Stimulated activated CD8-positive, alpha-beta memory T cell treated with anti-CD3 and anti-CD28 coated beads, Interleukin-7, amount 100 ng/mL, for 1 hour (primary cell): ENCODE measurements at places on chromosomes 6 and 20.

DNA sequence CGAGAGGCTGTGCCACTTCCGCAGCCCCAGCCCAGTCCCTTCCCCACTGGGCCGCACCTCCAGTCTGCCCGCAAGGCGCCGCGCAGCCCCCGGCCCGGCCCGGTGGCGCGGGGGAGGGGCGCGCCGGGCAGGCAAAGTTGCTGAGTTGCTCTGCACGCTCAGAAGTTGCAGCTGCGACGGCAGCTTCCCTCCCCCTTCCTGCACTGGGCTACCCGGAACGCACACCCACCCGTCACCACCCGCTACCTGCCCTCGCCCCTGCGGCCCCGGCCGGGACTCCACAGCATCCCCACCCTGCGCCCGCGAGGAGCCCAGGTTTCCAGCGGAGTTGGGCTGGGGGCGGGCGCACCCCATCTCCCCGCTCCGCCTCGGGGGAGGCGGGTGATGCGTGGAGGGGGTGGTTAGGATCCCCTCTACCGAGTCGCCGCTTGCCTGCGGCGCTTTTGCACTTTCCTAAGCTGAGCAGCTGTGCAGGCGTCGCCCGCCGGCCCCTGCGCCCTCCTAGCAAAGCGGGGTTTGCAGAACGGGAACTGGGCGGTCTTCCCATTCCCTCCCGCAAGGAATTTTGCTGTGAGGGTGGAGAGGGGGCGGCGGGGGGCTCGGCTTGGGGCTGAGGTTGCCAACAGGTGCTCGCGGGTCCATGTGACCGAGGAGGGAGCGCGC lies 55.9 kb upstream of the RREB1 start:
- no peak for DNase-seq

- no peak for DNase-seq
Observed at GRCh38 chr6:160801418-160801817, 99.4 kb downstream of the PLG start.

DNA sequence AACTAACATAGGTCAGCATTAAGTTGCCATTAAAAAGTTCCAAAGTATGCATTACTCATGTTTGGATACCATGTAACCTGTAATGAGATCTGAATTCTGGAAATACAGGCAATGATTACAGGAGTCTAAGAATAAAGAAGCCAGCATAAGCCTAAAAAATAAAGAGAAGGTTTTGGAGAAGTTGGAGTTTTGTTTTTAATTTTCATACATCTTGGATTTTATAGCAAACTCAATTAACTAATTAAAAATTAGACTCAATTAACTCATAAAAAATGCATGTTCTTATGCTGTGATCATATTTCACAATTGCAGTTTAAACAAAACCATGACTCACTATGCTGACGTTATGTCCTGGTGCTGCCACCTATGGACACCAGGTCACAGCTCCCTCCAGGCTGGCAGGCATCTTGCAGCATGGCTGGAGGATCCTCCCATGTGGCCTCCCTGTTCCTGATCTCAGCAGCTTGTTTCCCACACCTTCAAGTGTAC lies 648.8 kb upstream of the AGPAT4 start:
- DNase-seq = no peak

GRCh38 chr6:81023007-81023582 lies 729.4 kb downstream of the TENT5A start:
- DNase-seq = no peak

- DNase-seq = no peak
Observed at GRCh38 chr6:107128577-107128976, 13.3 kb upstream of the BEND3 start.

GRCh38 chr6:88443554-88443953 lies 277.4 kb upstream of the CNR1 start:
- DNase-seq = no peak

DNA sequence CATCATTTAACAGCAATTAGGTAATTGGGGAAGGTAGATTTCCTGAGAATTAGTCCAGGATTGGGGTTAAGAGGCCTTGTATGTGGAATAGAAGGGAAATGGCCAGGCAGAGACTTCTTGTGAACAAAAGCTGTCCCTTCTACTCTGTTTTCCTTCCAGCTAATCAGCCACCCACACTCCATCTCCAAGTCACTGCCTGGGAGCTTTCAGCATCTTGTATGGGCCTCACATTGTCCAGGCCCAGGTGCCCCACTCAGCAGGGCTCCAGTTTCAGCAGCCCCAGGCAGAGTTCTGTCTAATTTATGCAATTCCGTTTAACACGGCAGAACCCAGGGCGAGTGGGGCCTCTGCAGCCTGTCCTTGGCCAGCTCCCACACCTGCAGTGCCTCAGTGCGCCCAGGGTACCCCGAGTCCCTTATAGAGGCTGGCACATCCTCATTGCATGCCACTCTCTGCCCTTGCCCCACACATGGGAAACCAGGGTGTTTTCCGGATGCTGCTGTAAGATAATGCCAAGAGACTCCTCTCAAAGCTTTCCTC lies 113.0 kb downstream of the EDN3 start:
- no peak for DNase-seq

- no peak for DNase-seq
Observed at GRCh38 chr6:68559070-68559469, 76.0 kb upstream of the ADGRB3 start.

GRCh38 chr6:109406196-109406595 lies 23.9 kb upstream of the CD164 start:
- no peak for DNase-seq

DNA sequence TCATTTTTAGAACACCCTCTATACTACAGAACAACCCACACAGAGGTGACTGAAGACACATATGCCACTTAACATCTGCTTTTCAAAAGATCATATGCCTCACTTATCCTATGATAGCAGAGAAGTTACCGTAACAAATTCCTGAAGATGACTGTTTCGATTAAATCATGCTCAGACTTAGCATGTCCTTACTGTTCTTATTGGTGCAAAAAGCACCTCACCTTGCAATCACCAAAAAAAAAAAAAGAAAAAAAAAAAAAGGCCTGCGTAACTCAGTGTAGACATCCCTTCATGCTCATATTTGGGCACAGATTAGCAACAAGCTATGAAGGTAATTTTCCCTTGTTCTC lies 17.7 kb upstream of the DST start:
- no peak for DNase-seq

DNA sequence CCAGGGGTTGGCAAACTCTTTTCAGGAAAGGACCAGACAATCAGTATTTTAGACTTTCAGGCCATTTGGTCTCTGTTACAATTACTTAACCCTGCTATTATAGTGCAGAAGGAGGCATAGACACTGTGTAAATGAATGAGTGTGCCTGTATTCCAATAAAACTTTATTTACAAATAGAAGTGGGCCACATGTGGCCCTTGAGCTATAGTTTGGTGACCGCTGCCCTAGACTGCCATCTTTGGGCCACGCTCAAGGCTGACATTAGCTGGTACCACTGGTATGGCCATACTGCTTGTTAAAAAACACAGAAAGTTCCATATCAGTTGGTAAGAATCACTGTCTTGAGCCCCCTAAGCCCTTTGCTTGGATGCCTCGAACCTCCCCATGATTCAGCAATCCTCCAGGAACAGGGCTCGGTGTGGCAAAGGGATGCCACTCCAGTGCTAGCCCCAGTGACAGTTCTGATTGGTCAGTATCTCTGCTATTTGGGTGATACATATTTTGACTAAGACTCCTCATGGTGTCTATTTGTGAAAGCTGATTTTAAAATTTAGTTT lies 23.3 kb upstream of the SNRNP48 start:
- no peak for DNase-seq

GRCh38 chr20:57896563-57896962 lies 186.7 kb upstream of the PMEPA1 start:
- DNase-seq = no peak

- DNase-seq = no peak
Observed at GRCh38 chr6:14913931-14914330, 331.9 kb upstream of the JARID2 start.

GRCh38 chr6:116536216-116536621 lies 9.3 kb downstream of the TRAPPC3L start:
- DNase-seq = no peak

GRCh38 chr6:44224965-44225305 lies 1.5 kb downstream of the SLC29A1 start:
- DNase-seq = no peak

- no peak for DNase-seq
Observed at GRCh38 chr6:21075986-21076385, 517.6 kb upstream of the SOX4 start.

GRCh38 chr6:27593200-27593818 lies 120.4 kb upstream of the ZNF184 start:
- no peak for DNase-seq

DNA sequence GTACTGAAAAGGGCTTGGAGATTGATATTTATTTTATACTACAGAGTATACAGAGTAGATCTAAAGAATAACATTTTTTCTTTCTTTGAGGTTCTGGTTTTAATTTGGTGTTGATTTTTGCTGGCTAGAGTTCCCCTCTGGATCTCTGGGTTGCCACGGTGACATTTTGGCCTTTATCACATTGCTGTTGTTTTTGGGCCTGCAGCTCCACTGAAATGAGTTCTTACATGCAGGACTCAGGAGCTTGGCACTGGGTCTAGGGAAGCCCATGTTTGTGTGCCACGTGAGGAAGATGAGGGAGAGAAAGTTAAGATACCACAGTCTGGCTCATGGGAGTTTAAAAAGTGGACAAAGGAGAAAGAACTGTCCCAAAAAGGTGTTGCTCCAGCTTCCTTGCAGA lies 7.4 kb upstream of the TFAP2C start:
- DNase-seq = no peak

DNA sequence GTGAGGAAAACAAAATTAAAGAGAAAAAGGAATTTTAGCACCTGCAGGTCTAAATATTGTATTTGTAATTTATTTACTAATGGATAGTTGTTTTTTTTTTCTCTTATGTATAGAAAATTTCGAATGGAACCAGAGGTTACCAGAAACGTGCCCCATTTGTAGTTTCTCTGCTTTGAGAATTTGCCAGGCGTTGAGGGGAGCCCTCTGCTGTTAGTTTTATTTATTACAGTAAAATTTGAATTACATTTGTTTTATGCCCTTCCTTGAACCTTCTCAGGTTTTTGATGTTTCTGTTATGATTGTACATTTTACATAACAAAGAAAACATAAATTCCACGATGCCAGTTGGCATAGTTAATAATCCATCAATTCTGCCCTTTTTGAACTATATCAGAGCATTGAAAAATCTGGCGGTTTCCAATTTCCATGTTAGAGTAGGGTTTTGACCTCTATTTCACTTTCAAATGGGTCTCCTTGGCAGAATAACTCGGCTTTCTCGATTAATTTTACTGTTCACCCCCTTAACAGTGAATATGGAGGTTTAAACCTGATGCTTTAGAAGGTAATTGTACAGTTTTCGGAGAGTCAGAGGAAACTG lies 35.1 kb upstream of the RFPL4B start:
- DNase-seq = no peak

GRCh38 chr6:155254139-155254538 lies 9.7 kb upstream of the CLDN20 start:
- no peak for DNase-seq
